Calu3 (cell line): ENCODE measurements at places on chromosomes 11 and 22.

- peak; percentile 17 for DNase-seq
These were observed 96.9 kb downstream of the SLC1A2 start for GRCh38 chr11:35322318-35322979.

DNA sequence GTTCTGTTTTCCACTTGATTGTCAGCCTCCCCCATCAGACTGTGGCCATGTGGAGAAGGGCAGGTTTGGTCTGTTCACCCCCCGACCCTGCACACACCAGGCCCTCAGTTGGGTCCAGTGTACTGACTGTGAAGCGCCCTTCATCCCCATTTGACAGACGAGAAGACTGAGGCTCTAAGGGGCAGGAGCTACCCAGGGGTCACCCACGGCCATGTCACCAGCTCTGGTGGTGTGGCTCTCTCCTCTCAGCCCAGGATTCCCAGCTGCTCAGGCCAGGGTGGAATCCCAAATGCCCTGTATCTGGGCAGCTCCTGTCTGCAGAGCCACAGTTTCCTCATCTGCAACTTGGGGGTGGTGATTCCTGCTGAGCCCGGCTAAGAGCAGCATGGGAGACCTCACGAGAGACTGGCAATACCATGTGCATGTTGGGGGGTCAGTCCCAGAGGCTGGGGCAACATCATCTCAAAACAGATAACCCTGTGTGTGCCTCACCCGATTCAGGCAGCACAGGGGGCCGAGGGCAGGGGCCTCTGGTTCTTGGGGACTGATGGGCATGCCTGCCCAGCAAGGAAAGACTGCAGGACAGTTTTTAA lies 46.6 kb downstream of the MN1 start:
- no peak for DNase-seq

DNA sequence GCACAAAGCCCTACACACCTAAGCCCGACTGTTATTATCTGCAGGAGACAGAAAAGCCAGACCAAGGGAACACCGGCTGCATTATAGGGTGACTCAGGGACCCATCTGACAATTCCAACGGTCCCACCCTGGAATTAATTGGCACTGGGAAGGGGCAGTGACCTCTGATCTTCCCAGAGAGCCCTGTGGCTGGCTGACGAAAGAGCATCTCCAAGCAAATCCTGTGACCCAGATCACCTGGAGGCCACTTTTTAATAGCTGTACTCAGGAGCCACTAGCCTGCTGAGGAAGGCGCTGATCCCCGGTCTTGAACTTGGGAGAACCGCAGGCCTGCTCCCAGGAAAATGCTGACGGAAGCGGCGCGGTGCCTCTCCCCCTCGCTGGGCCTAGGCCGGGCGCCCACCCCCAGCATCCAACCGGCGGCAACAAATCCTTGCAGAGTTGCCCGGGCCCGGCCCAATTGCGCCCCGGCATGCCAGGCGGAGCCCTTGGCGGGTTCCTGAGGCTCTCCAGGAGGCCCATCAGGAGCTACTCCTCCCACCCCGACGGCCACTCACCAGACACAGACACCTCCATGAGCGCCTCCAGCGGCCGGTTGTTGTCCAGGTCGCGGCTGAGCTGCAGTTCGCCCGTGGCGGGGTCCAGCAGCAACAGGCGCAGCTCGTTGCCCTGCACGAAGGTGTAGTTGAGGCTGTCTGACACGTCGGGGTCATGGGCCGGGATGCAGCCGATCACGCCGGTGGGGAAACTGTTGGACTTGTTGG lies 4.2 kb downstream of the CELSR1 start:
- no peak for DNase-seq

GRCh38 chr11:283405-284104 lies 5.3 kb downstream of the NLRP6 start:
- no peak for DNase-seq

GRCh38 chr11:124745270-124745834 lies 5.6 kb downstream of the NRGN start:
- no peak for DNase-seq

DNA sequence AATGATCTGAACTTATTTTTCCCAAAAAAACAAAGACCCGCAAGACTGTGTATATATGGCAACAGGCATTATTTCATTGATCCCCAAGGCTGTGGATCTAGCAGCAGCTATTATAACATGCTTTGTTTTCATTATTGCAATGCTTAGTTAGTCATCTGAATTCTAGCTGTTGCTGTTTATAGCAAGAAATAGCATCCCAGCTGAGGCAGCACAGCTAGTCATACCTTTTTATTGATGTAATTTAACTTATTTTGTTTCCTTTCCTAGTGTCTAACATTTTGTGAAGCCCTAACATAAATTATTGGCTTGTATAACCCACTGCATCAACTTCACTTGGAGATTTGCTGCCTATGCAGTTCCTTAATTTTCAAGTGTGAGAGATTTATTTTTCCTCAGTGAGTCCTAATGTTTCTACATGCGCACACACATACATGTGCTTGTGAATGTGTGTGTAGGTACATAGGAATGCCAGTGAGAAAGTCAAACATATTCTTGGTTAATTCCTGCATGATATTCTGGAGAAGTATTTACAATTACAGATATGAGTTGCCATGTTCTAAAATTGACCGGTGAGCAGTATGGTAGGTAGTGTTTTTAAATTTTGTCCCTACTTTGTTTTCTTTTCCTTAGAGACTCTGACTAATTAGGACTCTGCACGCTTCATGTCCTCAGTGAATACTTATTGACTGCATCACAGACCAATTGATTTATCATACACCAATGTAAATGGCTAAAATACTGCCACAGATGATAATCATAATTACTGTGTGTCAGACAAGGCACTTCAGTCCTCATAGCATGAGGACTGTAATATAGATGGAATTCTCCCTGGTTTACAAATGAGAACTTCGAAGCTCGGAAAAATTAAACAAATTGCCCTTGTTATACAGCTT lies 119.3 kb downstream of the WNT11 start:
- no peak for DNase-seq

DNA sequence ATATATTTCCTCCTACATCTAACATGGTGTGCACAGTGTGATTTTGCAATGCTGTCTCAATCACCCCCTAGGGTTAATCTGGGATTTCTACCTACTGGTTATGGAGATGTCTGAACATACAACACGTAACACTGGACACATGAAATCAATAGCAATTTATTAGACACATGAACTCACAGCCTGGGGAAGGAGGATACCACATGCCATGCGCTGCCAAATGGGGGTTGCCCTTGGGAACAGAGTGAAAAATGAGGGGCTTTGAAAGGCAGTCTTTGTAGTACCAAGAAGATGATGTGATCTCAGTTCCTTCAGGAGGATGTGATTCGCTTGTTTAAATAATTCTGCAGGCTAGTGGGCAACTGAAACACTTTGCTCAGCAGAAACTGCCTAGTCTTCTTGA lies 253.6 kb upstream of the LRRC4C start:
- no peak for DNase-seq

- DNase-seq, result no peak
These were observed 3.5 kb upstream of the GLB1L3 start for GRCh38 chr11:134272381-134273316.

DNA sequence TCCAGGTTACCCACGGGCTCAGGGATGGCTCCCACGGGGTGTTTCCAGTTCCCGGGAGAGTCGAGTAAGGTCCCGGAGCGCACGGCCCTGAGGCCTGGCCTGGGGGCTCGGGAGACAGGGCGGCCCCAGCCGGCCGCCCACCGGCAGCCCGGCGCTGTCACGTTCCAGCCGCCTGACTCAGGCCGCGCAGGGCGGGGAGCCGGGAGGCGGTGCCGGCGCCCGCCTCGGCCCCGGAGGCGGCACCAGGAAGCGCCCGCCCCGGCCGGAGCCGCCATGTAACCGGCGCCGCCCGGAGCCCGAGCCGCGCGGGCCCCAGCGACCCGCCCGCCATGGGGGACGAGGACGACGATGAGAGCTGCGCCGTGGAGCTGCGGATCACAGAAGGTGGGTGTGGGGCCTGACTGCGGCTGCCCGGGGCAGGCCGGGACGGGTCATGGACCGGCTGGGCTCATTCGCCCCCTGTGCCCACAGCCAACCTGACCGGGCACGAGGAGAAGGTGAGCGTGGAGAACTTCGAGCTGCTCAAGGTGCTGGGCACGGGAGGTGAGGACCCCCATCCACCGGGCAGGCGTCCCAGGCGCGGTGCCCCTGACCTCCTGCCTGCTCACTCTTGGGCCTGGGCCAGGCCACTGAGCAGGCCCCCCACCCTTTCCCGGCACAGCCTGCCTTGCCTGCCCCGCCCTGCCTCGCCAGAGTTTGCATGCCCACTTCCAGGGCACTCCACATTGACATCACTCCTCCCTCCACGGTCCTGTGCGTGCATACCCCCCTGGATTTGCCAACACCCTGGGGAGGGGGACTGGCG lies at the start of gene RPS6KA4:
Gene RPS6KA4 (plus strand): TSS at position 256 of the 805 bp plus-strand sequence. CDS start 74 bp downstream, at position 330.
- DNase-seq, result peak; percentile 78

DNA sequence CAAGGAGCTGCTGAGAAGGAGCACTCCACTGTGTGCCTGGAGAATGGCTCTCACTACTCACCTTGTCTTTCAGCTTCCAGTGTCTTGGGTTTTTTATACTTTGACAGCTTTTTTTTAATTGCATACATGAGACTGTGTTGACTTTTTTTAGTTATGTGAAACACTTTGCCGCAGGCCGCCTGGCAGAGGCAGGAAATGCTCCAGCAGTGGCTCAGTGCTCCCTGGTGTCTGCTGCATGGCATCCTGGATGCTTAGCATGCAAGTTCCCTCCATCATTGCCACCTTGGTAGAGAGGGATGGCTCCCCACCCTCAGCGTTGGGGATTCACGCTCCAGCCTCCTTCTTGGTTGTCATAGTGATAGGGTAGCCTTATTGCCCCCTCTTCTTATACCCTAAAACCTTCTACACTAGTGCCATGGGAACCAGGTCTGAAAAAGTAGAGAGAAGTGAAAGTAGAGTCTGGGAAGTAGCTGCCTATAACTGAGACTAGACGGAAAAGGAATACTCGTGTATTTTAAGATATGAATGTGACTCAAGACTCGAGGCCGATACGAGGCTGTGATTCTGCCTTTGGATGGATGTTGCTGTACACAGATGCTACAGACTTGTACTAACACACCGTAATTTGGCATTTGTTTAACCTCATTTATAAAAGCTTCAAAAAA lies 72.6 kb downstream of the NCAPD3 start:
- no peak for DNase-seq

DNA sequence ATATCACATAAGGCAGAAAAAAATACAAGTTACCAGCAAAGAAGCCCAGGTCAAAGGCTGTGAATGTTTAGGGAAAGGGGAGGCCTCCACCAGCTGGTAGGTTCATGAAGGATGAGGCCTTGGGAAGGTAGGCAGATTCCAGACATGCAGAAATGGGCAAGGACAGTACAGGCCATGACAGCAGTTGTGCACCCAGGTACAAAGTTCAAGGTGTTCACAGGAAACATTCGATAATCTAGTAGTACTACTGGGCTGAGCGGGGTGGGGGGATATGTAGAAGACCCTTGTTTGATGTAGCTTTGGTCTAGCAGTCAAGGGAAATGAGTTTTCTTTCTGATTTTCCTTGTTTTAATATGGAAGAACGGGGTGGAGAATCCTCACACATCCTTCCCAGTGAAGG lies 152.8 kb upstream of the RASSF10 start:
- no peak for DNase-seq

DNA sequence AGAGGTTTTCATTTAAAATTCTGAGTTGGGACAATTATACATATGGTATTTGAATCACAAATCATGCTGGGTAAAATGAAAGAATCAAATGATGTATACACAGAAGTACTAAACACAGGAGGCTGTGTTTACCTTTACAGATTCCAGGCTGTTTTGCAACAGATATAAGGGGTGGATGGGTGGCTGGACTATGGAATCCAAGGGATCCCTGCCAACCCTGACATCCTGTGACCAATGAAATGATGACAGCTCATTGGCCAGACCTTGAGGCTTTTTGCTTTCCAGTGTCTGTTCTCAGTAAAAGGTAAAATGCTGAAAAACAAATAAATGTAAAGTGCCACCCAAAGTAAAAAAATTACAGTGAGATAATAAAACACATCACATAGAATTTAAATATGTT lies 3.3 kb upstream of the DDI1 start:
- DNase-seq, result peak; percentile 7

GRCh38 chr22:40805239-40805638 lies 13.9 kb downstream of the SLC25A17 start:
- no peak for DNase-seq

- no peak for DNase-seq
These were observed 42.8 kb downstream of the ETS1 start for GRCh38 chr11:128544471-128545051.

DNA sequence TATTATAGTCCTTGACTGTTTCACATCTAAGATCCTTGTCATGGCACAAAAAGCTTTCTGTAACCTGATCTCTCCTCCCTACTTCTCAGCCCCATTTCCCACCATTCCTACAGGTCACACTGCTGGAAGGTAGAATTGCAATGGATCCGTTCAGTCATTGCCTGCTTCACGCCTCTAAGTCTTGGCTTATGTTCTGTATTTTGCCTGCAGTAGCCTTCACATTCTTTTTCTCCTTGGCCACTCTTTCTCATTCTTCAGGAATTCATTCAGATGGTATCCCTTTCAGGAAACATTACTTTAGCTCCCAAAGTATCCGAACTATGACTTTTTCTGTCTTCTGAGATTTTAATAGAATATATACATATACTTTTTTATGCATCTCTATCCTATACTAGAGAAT lies 731.5 kb downstream of the NTM start:
- no peak for DNase-seq

DNA sequence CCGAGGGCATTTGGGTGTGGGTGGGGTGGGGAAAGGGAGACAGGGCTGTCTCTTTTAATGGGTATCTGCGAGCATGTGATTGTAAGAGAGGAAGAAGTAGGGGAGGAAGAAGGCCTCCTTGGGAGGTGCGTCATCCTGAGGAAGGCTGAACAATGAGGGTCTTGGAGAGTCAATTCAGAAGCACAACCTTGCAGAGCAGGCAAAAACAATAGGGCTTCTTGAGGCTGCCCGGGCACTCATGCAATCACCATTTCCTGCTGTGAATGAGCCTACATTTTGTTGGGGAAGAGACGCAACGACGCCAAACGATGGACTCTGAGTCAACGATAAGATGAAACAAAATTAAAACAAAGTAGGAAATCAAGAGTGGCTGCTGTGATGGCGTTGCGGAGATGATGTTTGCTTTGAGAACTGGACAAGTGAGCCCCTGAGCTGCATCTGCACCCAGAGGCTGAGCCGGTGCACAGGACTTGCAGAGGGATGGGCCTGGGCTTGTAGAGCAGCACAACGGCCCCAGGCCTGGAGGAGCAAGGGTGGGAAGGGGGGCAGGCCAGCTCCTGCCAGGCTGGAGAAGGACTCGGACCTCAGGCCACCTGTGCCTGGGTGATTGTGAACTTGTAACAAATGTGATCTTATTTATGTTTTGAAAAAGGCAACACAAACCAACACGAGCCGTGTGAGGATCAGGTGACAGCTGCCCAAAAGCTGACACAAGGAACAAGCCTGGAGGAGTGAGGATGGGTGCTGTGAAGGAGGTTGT lies 92.3 kb upstream of the B3GAT1 start:
- no peak for DNase-seq

- no peak for DNase-seq
These were observed 51.4 kb downstream of the RPS6KA4 start for GRCh38 chr11:64410404-64410734.

GRCh38 chr11:94574193-94574961 lies 7.2 kb downstream of the PIWIL4 start:
- no peak for DNase-seq

GRCh38 chr11:113991718-113992458 lies 17.0 kb downstream of the HTR3A start:
- DNase-seq, result no peak
